NCI-H1417 treated with DMSO at 0.1 percent for 48 hours (cell line): ENCODE measurements at places on chromosomes 13 and 19.

DNA sequence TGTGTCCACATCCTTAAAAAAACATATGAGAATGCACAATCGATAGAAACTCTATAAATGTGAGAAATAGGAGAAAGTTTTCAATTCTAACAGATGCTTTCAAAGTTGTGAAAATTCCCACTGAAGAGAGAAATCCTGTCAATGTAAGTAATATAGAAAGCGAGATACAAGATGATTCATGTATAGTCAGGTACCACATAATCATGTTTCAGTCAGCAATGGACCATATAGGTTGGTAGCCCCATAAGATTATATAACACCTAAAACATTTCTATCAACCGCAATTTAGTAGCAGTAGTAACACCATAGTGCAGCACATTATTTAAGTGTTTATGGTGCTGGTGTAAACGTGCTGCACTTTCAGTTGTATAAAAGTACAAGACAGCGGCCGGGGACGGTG lies 18.5 kb downstream of the ZNF791 start:
- no peak for DNase-seq

- DNase-seq, result no peak
Measured at GRCh38 chr19:5452594-5453565, 2.3 kb upstream of the ZNRF4 start.

DNA sequence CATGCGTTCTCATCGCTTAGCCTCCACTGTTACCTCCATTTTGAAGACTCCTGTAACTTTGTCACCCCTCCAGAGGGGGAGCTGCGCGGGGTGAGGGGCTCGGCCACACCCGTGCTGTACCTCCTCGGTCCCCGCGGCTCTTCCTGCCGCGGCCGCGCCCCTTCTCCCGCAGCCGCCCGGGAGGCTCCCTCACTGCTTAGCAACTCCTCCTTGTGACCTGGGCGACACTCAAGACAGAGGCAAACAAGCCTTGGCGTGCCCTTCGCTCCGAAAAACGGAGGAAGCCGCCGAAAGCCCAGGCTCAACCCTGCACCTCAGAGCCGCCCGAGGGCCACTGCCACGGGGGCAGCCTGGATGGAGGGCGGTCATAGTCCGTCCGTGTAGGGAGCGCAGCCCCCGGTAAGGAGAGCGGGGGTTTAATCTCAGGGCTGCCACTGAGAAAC lies 494.3 kb downstream of the FOXO1 start:
- DNase-seq, result no peak

DNA sequence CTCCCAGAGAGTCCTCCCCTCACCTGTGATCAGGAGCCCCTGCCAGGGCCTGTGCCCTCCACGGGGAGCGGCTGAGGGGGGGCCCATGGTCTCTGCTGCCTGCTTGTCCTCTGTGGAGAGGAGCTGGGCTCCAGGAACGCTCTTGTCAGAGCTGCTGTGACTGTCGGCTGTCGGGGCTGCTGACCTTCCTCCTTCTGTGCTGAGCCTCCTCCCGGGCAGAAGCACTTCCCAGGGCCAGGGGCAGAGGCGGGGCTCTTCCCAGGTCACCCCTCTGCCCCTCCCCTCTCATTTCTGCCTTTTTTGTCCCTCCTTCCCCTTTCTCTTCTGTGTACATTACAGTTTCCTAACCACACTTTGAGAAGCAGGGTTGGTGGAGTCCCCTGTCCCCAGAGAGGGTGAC lies at the start of gene CEACAM4:
Gene CEACAM4 (minus strand): TSS at position 198 of the 400 bp plus-strand sequence. CDS start 111 bp downstream, at position 87.
- no peak for DNase-seq

DNA sequence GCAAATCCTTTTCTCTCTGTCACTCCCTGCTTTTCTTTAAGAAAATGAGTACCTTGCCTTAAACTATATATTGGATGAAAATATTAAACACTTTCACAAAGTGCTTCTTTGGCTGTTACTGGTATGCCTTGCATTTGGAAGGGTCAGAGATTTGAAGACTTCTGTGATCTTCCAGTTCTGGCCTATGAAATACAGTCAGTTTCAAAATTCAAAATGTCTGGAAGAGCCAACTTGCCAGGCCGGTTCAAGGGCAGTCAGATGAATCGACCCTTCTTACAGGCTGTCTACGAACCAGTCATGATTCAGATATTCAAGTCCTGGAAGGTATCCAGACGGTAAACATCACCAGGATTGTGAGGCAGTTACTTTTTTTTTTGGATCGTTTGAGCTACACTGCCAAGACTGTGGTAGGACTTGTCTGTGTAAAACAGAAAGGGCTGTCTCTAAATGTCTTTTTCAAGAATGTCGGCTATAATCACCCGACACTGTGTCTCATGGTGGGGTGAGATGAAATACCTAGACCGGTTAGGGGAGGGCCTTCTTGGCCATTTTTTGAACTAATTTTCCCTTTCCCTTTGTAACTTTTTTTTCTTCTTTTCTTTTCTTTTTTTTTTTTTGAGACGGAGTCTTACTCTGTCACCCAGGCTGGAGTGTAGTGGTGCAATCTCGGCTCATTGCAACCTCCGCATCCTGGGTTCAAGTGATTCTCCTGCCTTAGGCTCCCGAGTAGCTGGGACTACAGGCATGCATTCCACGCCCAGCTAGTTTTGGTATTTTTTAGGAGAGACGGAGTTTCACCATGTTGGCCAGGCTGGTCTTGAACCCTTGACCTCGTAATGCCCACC lies 11.2 kb downstream of the ACTN4 start:
- DNase-seq, result no peak
